ENCODE measurements at places on chromosomes 3 and 15.

- DNase-seq = no peak
Measured at GRCh38 chr3:188580659-188581058, 426.7 kb downstream of the LPP start.

DNA sequence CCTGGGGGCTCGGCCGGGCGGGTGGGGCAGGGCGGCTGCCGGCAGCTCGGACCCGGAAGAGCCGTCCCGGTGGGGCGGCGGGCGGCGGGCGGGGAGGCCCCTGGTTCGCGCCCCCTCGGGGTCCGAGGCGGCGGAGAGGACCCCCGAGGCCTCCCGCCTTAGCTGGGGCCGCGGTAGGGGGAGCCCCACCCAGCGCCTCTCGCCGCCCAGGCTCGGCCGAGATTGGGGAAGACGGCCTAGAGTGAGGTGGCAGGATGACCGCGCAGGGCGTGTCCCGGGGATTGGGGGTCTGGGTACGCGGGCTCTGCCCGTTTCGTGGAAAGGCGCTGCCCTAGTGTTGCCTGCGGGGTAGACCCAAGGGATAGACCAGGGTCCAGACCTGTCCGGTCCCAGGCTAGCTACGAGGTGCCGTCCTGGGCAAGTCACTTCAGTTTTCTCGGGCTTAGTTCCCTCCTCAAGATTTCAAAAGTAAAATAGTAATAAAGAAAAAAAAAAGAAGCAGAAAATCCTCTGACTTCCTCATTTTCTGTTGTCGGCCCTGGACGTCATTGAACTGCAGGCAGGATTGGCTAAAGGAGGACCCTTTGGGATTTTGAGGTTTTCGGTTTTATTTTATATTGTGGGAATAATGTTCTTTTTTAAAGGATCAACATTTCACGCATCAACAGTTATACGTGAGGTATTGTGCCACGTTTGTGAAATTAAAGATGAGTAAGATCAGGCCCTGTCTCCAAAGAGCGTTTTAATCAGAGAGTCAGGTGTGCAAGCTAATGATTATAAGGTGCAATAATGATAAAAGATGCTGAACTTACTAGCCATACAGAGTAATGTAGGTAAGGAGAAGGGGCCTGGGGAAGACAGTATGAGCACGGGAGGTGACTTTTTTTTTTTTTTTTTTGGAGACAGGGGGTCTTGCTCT lies 679 bp downstream of the IQGAP1 start:
- peak; percentile 77 for DNase-seq

- DNase-seq = no peak
Measured at GRCh38 chr3:112101916-112102315, 15.7 kb downstream of the C3orf52 start.

- peak; percentile 44 for DNase-seq
Measured at GRCh38 chr15:73939138-73939537, 12.9 kb downstream of the LOXL1 start.

DNA sequence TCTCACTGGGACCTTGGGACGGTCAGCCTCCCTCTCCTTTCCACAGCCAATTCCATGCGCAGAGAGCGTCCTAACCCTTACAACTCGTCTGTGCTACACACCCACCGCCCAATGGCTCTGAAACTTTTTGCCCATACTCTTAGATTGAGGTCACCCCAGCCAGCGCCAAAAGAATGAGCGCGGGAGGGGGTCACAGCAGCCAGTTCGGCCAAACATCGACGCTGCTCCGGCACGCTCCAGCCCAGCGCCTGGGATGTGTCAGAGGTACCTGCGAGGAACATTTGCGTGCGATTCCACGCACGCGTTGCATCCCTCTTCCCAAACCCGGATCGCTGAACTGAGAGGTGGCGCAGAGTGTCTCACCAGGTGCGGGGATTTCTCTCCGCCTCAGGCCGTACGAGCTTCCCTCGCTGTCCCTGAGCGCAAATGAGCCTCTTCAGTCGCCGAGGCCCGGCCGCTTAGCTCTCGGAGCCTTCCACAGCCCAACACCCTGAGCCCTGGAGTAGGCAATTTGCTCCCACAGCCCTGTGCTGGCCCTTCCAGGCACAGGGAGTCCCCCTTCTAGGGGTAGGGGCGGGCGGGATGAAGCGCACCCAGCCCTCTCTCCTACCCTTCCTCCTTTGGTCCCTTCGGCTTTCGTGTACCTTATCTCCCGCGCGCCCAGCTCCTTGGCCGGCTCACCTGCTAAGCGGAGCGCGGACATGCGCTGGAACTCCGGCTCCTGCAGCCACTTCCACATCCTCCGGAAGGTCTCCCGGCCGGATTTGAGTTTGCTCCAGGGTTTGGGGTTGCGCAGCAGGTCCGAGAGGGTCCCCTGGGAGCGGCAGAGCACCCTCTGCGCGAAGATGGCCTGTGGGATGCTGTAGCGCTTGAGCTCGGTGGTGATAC lies 1.8 kb downstream of the ONECUT1 start:
- peak; percentile 63 for DNase-seq
